ENCODE measurements at places on chromosomes 1 and 21. TPM values are rescaled to one million over a fixed set of nuclear protein-coding genes. Genes with fewer than 3 reads are reported as not detected.

DNA sequence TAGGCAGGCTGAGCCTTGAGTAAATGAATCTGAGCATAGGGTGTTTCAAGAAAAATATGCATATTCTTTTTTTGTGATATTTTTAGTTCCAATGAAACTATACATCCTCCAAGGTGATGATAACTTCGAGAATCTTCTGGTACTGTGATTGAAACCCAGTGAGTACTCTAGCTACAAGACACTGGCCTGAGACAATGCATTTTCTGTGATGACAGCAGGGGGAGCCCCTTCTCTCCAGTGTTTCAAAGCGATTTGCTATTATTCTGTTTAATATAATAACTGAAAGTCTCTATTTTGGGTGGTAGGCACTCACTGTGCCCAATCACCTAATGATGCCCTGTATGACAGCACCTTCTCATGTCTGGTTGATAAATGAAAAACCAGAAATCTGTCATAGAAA lies 12.1 kb downstream of the IRF2BP2 start:
- DNase-seq: no peak

The INSRR gene
- not detected for total RNA-seq

DNA sequence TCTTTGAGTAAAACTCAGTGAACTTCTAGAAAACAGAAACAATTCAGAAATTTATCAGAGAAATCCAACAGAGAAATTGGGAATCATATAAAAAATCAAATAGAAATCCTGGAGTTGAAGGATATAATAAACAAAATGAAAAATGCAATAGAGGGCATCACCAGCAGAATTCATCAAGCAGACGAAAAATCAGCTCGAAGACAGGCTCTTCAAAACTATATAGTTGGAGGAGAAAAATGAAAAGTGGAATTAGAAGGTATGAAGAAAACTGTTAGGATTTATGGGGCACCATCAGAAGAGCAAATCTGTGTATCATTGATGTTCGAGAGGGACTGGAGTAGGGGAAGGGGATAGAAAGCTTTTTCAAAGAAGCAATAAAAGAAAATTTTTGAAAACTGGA lies 121.5 kb upstream of the GPR52 start:
- no peak for DNase-seq

DNA sequence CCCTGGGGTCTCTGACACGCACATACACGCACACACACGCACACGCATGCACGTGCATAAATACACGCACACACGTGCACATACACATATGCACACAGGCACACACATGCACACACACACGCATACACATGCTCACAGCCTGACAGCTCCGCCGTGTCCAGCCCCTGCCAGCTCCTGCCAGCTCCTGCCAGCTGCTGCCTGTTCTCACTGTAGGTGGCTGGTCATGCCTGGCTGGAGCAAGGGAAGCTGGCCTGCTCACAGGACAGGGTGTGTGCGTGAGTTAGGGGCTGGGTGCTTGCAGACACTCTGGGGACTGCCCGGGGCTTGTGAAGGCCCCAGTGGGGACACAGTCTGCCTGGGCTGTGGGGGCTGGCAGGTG lies 4.9 kb downstream of the PLCH2 start:
- DNase-seq: no peak

The STIL gene
- 19.7 TPM for total RNA-seq

The CHIA gene
- total RNA-seq: 1.9 TPM

The PDZK1 gene
- 29.6 TPM for total RNA-seq

DNA sequence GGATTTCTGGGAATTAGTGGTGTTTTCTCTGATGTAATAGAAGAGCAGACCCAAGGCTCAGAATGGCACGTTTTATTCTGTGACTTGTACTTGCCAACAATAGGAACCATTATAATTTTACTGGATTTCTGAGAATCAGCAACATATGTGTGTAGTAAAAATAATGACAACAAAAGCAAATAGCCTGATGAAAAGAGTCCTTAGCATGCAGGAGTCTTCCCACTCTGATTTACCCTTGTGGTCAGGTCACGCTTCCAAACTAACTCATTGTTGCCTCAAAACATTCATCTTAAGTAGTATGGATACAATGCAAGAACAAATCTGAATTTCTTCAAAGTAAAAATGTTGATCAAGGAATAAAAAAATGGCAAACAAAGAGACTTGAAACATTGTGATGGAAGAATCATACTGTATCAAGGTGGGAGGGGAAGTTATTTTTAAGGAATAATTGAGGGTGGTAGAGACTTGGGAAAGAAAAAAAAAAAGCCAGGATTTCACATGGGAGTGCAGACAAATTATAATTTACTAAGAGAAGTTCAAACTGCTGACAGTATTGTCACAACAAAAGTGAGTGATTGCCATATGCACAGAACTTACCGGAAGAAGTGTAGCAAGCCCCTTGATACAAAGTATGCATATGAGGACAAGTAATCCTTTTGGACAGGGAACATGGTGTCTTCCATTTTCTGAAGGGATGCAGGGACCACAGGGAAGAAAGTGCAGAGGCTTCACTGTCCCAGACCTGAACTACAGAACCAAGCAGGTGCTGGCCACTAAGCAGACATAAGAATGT lies 31.2 kb upstream of the RGL1 start:
- no peak for DNase-seq
